ENCODE measurements at places on chromosomes 1 and 21.
A peak's percentile ranks its signal among the peaks of the same experiment; 100 is the strongest.

DNA sequence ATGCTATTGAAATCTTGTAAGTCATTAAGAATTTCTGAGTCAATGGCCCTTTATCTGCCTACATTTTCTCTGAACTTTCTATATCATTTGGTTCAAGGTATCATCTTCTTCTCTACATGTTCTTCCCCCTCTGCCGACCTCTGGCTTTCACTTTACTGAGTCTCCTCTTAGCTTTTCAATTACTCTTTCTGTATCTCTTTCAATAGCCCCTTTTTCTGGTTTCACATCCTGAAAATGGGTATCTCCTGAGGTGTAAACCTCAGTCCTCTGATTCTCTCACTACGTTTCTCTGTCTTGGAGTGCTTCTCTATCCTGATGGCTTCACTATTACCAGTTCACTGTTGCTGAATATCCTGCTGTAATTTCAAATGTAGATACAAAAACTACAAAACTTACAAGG is 98.9 kb downstream of the LYST start:
- peak; percentile 45 for DNase-seq

- no peak for DNase-seq
Observed at GRCh38 chr21:46095814-46096595, 1.9 kb upstream of the COL6A2 start.

DNA sequence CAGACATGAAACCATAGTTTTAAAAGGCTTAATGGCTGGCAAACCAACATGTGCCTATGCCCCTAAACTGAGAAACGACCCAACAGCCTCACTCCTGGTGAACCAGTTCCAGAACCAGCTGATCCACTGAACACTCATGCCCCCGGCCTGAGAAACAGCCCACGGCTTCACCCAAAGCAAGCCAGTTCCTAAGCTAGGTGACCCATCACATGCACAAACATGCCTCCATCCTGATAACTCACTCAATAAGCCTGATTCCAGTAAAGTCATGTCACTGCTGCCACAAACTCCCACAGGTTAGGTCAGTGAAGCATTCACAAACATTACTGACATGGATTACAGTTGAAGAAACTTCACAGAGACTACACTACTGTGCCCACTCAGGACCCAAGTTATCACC is 161.6 kb downstream of the USH2A start:
- DNase-seq = no peak

GRCh38 chr1:25813734-25814471 is 5.9 kb upstream of the MTFR1L start:
- no peak for DNase-seq

- DNase-seq = no peak
Observed at GRCh38 chr1:198919667-198920398, 281.0 kb downstream of the PTPRC start.

DNA sequence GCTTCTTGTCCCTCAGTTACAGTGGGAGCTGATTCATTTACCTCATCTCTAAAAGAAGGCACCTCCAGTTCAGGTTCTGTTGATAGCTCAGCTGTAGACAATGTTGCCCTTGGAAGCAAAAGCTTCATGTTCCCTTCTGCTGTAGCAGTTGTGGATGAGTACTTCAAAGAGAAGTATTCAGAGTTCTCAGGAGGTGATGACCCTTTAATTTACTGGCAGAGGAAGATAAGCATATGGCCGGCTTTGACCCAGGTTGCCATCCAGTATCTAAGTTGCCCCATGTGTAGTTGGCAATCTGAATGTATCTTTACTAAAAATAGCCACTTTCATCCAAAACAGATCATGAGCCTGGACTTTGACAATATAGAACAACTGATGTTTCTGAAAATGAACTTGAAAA is 4.5 kb downstream of the ZBED6 start:
- DNase-seq = no peak

DNA sequence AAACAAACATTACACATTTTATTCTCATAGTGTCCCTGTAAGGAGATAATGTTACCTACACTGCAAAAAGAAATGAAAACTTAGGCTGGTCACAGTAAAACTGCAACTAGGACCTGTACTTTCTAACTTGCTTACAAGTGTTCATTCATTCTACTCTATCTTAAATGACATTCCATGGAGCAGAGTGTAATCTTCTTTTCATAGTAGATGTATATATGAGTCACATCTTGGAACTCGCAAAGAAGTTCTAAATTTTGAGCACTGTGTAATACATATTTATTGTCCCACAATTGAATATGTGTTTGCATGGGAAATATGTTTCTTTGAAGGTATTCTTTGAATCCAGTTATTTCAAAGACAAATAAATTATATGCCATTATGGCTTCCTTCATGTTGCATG is 1258.5 kb upstream of the ADGRL2 start:
- no peak for DNase-seq

DNA sequence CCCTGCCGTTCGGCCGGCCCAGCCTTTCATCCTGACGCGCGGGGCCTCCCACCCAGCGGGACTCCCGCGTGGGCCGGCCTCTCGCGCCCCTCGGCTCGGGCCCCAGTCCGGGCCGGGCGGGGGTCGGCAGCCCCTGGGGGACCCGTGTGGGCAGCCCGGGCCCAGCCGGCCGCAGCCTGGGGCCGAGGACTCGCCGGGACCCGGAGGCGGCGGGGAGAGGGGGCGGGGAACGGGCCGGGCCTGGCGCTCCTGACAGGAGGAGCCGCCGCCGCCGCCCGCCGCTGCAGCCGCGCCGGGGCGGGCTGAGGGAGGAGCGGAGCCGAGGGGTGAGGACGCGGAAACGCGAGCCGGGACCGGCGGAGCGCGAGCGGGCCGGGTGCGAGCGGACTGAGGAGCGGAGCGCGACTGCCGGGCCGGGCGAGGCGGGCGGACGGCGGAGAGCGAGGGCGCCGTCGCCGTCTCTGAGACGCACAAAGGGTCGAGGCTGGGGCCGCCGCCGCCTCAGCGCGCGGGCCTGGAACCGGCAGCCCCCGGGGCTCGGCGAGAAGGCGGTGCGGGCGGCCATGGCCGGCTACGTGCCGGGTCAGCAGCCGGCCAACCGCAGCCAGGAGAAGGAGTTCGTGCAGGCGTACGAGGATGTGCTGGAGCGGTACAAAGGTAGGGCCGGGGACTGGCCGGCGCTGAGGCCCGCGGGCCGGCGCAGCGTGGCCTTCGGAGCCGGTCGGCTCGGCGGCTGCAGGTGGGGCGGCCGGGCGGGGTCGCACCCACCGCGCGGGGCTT is 79.1 kb downstream of the NDUFS5 start:
- no peak for DNase-seq

DNA sequence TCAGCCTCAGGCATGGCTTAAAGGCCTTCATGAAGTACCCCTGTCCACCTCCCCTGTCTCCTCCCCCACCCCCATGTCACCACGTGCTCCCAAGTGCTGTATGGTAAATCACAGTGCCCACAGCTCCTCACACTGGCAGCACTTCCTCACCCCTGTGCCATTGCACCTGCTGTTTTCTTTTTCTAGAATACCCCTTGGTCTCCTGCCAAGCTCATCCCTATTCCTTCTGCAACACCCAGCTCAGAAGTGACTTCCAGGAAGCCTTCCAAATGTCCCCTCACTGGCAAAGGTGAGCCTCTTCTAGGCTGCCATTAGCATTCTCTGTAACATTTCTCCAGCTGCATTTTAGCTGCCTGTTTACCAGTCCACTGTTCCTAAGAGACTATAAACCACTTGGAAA is 9.4 kb downstream of the AKNAD1 start:
- DNase-seq = no peak

GRCh38 chr1:29984166-29984861 is 739.1 kb downstream of the MATN1 start:
- DNase-seq = no peak

- no peak for DNase-seq
Observed at GRCh38 chr21:27306206-27306605, 339.3 kb upstream of the ADAMTS5 start.

DNA sequence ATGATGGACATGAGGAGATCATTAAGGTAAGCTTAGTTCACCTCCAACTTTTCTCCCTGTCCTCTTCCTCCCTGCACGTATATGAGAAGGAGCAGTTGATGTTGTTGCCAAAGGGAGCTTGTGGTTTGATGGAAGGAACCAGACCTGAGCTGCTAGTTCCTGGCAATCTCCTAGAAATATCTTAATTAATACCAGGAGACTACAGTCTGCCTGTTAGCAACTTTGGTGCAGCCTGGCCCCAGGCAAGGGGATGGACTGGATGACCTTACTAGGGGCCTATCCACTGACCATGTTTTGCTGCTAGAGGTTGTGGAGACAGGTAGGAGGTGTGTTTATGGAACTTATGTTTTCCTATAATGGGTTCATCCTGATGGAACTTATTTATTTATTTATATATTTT is 22.6 kb downstream of the TUFT1 start:
- no peak for DNase-seq
